ENCODE measurements at places on chromosomes 11 and 22.

DNA sequence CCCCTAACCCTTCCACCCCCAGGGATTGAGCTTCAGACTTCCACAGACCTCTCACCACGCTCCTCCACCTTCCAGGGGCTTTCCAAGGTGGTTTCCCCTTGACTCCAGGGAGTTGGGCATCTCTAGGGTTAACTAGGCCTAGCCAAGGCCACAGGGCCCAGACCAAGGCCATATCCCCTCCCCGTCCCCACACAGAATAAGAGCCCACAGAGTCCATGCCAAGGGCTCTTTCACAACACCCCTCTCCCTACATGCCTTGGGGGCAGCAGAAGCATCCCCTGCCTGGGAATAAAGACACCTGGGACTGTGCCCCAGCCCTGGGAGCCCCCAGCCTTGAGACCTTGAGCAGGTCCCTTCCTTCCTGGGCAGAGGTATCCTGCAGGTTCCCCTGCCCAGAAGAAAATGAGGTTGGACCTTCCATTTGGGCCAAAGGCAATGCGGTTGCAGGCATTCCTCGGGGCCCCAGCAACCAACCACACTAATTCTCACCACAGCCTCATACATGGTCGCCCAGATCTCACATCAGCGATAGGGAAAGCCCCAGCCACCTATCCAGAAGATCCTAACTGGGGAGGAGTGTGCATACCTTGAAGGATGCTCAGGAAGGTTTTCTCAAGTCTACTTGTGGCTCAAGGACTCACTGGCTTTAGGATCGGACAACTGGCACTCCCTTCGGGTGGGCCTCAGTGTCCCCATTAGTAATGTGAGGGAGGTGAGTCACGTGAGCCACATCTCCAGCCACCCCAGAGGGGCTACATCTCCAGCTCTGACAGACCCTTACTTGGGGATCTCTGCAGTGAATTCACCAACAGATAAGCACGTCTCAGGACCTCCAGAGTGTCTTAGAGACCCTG lies 1.7 kb downstream of the GDPD5 start:
- no peak for DNase-seq

GRCh38 chr22:40009951-40010671 lies 15.4 kb downstream of the FAM83F start:
- DNase-seq = peak; percentile 82

GRCh38 chr22:27740202-27740748 lies 61.3 kb downstream of the MN1 start:
- DNase-seq = no peak

- no peak for DNase-seq
Measured at GRCh38 chr11:127998421-127998820, 588.9 kb downstream of the ETS1 start.

DNA sequence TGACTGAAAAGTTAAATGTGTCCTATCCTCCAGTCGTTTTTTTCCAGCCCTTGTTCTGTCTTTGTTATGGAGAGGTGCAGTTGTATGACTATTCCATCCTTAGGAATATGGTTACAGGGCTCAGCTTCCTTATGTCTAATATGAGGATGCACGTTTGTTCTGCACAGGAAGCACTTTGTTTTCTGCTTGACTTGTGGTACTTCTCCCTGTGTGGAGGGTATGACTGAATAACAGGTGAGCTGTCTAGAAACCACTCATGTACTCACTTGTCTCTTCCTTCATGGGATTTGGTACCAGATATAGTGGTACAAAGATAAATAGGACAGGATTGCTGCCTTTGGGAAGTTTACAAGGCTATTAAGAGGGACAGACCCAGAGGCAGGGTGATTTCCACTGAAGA lies 17.4 kb downstream of the CABIN1 start:
- DNase-seq = no peak

- DNase-seq = no peak
Measured at GRCh38 chr11:94926698-94927237, 46.6 kb downstream of the CWC15 start.

DNA sequence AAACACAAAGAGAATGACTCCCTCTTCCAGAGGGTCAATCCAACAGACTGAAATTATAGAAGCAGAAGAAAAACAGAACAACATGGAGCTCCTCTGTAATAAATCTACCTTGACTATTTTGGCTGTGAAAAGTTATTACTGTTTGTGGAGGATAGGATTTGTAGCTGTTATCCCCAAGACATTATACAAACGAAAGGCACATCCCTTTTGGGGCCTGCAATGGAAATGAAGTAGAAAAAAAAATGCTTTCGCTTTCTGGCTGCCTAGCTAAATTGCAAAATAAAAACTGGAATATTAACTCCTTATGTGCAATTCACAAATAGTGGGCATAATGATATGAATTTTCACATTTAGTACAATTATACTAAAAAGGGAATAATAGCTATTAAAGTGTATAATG lies 123.8 kb upstream of the CCDC179 start:
- DNase-seq = no peak

- DNase-seq = no peak
Measured at GRCh38 chr11:17923217-17923616, 89.6 kb downstream of the SERGEF start.

DNA sequence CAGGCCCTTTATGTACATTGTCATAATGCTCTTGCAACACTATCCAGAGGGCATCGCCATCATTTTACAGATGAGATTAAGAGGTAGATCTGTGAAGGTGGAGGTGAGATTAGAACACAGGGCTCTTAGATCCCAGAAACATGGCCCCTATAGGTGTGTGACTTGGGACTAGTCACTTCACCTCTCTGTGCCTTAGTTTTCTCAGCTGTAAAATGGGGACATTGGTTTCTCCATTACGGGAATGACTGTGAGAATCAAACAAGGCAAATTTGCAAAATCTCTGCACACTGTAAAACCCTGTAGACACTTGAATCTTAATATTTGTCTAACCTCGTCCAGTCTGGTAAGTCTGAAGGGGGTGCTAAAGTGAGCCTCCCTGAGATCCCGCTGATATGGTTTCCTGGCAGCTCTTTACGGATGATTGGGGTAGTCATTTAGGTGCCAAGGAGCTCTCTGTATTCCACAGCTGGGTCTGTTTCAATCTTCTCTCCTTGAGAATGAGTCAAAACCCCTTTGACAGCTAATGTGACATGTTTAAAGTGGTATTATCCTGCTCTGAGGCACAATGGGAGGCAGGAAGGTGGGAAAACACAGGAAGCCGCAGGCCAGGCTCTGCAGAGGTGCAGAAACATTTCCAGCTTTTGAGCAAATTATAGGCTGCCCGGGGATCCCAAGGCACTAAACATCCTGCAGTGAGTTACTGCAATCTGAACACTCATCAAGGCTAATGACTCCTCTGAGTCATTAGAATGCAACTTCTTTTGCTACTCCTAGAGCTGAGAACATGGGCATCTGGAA lies 140.8 kb downstream of the CCDC81 start:
- DNase-seq = no peak

DNA sequence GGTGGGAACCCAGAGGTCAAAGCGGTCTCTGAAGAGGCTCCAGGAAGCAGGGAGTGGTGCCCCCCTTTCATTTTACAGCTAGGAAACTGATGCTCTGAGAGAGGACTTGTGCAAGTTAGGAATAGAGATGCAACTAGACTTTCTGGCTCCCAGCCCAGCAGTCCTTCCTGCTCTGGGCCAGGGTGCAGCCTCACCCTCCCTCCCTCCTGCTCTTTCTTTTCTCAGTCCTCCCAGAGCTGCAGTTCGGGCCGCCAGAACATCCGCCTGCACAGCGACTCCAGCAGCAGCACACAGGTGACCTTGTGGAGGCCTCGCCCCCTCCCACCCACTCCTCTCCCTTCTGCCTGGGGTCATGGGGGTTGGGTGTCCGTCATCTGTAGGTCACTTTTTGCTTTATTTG lies 51.5 kb downstream of the LHFPL7 start:
- DNase-seq = peak; percentile 73

GRCh38 chr11:55697817-55698216 lies 35.8 kb downstream of the OR4C6 start:
- DNase-seq = no peak

DNA sequence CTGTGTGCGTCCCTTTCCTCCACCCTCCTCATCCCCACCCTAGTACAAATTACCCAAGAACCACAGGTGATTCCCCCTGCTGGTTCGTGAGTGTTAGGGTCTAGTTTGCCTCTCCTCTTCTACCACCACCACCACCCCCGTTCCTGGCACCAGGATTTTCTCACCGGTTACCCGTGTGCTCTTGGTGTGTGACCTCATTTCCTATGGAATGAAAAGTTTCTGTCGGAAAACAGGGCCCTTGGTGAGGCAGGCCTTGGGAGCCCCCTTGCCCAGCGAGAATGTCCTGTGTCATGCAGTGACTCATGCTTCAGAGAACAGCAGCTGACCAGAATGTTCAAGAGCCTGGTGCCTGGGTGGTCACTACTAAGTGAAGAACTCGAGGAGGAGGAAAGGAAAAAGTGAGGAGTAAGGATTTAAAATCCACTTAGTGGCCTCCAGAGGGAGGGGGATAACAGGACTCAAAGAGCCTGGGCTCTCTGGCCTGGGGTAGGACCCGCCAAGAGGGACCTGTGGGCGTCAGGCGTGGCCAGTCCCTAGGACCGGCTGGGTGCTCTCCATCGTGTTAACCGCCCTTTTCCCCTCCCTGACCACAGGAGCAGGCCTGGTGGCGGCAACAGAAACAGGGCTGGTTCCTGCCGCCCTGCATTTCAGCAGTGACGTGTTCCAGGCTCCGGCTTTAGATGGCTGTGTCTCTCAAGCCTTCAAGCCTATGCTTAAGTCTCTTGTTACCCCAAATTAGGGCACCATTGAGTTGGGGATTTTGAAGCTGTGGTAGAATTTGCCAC lies 30.2 kb downstream of the C22orf31 start:
- peak; percentile 10 for DNase-seq

- no peak for DNase-seq
Measured at GRCh38 chr22:43567691-43568324, 156.0 kb downstream of the MPPED1 start.

DNA sequence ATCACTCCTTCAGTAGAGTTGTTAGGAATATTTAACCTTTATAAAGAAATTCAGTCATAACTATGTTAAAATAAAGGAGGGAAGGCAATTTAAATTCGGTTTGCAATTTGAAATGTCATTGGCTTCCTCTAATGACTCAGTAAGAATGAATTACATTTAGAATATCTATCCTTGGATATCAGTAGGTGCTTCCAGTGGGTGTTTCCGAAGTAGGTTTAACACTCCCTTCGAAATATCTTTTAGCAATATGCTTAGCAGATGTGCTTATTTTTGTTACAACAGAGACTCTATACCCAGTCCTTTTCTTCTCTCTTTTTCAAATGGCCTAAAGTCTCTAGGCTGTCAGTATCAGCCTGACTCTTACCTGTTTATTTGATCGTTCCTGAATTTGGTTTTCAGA lies 103.7 kb upstream of the RASSF10 start:
- DNase-seq = no peak

GRCh38 chr11:116972691-116973090 lies 125.5 kb downstream of the SIK3 start:
- no peak for DNase-seq

- DNase-seq = no peak
Measured at GRCh38 chr11:2827256-2827655, 58.3 kb downstream of the CDKN1C start.

DNA sequence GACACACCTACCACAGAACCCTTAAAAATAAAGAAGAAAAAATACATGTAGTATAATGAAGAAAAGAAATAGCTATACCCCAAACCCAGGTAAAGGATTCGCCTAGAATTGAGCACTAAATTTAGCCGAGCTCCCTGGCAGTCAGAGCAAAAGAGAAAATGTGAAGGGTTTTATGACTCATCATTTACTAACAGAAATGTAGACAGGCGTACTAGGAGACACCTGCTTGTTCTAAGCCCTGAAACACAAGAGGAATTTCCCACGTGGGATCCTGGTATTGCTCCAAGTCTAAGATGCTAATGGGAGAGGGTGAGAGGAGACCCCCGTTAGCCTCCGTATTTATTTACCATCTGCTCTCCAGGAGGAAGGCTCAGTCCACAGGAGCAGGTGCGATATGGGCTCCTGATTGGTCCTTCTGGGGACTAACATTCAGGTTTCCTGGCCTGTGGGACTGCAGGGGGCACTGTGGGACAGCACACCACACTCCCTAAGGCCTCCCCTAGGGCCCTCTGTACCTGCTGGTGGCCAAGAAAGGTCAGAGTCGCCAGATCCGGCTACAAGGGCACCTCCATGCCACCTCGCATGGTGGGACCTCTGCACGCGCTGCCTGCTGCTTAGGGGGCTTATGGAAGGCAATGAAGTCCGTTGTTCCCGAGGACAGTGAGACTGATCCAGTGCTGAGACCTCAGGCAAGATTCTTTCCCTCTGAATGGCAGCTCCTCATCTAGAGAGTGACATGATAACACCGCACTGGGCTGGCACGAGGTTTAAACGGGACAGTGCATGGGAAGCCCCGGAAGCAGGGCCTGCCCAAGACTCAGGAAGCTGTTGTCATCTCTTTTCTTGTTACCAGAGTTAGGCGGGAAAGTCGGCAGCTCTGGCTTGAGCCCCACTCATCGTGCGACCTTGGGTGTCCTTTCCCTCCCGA lies 25.8 kb downstream of the KCNC1 start:
- DNase-seq = peak; percentile 71

GRCh38 chr22:43985532-43985931 lies 30.3 kb downstream of the SAMM50 start:
- DNase-seq = no peak

GRCh38 chr11:96134602-96135001 lies 208.4 kb downstream of the MAML2 start:
- no peak for DNase-seq

DNA sequence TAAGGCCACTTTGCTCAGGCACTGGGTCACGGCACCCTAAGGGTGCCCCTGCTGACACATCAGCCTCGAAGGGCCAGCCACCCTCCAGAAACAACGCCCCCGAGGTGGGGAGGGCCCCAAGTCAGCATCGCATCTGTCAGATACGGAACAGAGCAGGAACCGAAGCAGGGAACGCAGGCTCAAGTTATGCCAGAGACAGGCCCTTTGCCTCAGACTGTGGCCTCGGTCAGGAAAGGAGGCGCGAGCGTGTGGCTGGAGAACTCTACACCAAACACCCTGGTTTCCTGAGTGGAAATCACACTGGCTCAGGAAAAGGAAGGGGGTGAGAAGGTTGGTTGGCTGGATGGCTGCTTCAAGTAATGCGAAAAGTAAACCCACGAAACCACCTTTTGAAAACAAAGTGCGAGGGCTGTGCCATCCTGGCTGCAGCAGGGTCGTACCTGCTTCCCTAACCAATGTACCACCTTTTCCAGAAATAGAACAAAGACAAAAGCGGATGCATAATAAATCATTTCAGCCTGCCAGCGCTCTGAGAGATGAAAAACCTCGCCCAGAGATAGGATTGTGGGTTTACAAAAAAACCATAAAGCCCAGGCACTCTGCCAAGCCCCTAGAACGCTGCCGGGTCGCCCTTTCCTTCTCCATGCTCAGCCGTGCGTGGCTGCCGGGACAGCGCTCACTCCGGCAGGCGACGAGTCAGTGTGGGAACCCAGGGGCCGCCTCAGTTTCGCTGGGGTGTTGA lies 38.6 kb downstream of the TRMU start:
- DNase-seq = no peak

DNA sequence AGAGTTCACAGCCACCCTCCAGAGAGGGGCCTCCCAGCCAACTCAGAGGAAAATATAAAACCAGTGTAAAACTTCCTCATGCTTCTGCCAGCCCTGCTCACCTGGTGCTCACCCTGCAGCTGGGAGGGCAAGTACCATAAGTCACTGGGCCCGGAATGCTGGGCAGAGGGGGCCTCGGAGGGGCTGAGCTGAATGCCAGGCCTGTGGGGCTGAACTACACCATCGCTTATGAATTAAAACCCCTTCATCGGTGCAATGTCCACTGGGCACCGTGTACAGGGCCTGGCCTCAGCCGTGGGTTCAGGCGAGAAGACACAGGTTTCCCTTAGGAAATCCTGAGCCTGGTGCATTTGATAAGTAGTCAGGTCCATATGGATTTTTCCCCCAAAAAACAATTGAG lies 828.6 kb downstream of the TBC1D22A start:
- DNase-seq = no peak

Data from NCI-H1092 treated with DMSO at 0.1 percent for 48 hours (cell line).